Activated naive CD4-positive, alpha-beta T cell (primary cell): ENCODE measurements at places on chromosomes 5 and 9.

GRCh38 chr5:99445805-99446204, 517.0 kb upstream of the CHD1 start:
- no peak for DNase-seq

DNA sequence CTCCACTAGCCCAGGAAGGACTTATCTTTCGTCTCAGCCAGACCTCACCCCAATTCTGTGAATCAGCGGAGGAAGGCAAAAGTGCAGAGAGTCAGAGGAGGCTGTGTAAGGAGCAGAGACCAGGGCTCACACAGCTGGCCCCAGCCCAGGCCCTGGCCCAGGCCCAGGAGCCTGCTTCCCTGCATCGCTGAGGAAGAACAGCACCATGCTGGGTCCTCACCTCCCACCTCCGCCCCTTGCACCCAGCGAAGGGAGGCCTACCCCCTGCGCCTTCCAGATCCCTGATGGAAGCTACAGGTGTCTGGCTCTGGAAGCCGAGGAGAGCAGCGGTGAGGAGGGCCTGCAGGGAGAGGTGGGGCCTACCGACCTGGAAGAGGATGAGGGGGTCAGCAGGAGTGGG, 22.3 kb upstream of the SYNPO start:
- DNase-seq = no peak

GRCh38 chr5:35281613-35282012, 51.3 kb upstream of the PRLR start:
- no peak for DNase-seq

GRCh38 chr5:31770998-31771397, 132.1 kb downstream of the PDZD2 start:
- no peak for DNase-seq

DNA sequence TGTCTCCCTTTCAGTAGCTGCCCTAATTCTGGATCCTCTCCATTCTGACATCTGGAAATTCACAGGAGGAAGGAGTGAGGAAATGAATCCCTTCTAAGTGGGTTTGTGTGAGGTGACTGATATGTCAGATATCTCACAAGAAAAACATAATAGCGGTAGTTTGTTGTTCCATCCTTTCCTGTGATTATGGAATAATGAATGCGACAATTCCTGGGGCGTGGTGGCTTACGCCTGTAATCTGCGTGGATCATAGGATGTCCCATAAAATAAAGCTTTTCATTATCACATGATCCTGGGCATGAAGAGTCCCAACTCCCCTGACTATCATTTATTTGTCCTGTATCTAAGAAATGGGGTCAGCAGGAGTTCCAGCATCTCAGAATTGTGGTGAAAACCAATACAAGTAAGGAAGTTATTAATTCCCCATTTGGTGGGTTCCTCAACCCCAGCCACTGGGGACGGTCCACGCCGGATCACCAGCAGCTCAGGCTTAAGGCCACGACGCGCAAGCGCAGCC, 375 bp upstream of the C5orf24 start:
- no peak for DNase-seq

DNA sequence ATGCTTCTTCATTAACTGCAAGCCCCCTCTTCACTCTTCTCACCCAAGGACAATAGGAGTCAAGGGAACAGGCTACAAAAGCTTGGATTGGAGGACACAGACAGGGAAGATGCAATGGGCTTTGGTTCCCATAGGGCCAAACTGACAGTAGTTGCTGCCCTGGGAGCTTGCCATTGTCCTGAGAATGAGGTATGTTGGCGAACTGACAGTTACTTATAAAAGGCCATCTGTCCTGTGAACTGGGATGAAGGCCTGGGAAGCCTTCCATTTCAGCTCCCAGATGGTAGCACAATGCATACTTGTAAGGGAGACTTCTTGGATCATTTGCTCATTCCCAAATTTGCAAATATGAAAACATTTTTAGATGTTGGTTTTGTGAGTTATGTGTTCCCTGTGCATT, 88.9 kb downstream of the SNCAIP start:
- DNase-seq = no peak

GRCh38 chr5:150285114-150285513, 4.5 kb downstream of the CAMK2A start:
- no peak for DNase-seq

DNA sequence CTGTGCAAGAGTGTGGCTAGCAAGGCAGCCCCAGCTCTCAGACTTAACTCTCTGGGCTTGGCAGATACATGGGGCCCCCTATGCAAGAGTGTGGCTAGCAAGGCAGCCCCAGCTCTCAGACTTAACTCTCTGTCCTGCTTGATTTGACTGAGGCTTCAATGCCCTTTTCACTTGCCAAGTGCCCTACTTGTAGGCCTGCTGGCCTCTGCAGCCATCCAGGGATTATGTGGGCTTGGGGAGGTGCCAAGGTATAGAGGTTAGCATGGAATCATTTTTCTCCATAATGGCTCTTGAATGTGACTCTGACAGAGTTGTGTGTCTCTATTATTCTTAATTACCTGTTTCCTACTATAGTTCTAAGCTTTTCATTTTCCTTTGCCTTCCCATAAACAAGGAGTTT, 115.5 kb upstream of the RUSC2 start:
- DNase-seq = no peak

GRCh38 chr9:74554751-74555419, 57.8 kb downstream of the RORB start:
- no peak for DNase-seq

- no peak for DNase-seq
Observed at GRCh38 chr5:156031181-156031580, 295.8 kb upstream of the SGCD start.

- no peak for DNase-seq
Observed at GRCh38 chr9:108095496-108095895, 605.9 kb upstream of the KLF4 start.

DNA sequence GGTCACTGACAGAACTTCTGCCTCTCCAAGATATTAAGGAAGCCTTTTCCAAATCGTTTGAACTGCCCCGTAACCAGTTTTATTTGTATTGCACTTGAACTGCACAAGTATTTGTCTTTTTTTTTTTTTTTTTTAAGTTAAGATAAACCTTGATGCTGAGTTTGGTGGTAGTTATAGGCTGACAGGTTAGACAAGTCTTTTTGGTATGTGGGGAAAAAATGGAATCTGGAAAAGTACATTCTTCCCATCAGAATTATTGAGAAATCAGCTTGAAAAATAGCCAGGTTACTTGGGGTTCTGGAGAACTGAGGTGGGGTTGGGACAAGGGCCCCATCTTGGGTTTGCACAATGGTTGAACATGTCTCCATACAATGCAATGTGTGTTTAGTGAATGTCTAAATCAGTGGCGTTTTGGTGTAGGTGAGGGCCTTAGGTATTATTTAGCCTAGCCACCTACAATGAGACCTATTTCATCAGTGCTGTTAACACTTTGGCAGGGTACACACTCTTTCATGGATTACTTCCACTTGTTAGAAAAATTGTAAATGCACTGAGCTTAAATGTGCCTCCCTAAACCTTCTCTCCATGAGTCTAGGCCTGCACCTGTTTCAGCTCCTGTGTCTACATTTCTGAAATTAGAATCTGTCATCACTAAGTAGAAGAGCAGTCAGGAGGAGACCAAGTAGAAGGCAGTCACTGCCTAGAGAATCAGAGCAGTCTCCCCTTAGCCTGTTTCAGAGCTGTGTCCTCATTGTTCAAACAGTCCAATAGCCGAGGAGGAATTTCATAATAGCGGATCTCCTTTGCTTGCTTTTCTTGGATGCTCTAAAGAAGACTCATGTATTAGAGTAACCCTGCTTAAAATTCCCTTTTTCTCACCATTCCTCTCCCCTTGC, 140.0 kb upstream of the HMHB1 start:
- DNase-seq = no peak

GRCh38 chr9:6006749-6007057, 8.7 kb downstream of the RANBP6 start:
- no peak for DNase-seq

GRCh38 chr9:80078826-80079225, 507.1 kb downstream of the TLE4 start:
- no peak for DNase-seq

GRCh38 chr5:157343842-157344790, 78.2 kb downstream of the CYFIP2 start:
- DNase-seq = no peak

GRCh38 chr5:120146787-120147186, 317.3 kb upstream of the PRR16 start:
- DNase-seq = no peak

DNA sequence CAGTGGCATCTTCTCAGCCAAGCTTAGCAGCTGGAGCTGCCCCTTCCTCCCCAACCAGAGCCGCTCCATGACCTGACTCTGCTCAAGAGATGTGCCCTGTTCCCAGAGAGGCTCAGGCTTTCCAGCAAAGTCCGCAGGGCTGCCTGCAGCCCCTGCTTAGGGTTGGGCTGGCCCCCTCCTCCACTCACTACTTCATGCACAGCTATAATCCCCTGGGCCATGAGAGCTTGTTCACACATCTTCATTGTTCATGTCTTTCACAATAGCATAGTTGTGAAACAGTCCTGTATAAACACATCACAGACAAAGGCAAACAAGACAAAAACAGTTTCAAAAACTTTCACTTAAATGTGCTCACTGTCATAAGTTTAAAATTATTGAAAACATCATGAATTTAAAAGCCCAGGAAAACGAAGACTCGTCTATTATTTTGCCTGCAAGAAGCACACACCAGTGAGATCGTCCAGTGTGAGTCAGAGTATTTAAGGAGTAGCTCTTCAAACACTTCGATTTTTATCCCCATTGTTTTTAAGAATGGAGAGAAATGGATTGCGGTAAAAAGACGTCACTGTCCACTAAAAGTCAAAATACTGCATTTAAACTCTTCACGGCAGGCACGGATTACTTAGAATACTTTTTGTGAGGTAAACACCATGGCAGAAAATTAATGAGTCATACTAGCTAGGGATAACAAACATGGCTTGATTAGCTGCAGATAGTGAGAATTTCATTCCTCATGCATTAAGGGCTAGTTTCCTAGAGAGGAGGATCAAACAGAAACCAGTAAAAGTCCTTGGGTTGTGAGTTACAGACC, 40.7 kb upstream of the S1PR3 start:
- no peak for DNase-seq

- DNase-seq = no peak
Observed at GRCh38 chr5:83331842-83332241, 139.7 kb upstream of the VCAN start.

GRCh38 chr5:53463909-53464621, 16.4 kb upstream of the FST start:
- no peak for DNase-seq

DNA sequence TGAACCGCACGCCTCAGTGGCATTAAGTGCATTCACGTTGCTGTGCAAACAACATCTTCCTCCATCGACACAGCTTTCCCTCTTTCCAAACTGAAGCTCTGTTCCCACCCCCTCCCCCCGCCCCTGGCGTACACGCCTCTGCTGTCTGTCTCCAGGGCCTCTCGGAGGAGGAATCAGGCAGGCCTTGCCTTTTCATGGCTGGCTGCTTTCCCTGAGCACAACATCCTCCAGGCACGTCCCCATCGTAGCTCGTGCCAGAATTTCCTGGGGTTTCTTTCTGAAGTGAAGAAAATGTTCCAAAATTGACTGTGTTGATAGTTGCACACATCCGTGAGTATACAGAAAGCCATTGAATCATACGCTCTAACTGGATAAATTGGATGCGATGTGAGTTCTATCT, 22.3 kb upstream of the TMEM250 start:
- no peak for DNase-seq

GRCh38 chr9:110559869-110560268, 19.7 kb downstream of the SVEP1 start:
- DNase-seq = no peak

DNA sequence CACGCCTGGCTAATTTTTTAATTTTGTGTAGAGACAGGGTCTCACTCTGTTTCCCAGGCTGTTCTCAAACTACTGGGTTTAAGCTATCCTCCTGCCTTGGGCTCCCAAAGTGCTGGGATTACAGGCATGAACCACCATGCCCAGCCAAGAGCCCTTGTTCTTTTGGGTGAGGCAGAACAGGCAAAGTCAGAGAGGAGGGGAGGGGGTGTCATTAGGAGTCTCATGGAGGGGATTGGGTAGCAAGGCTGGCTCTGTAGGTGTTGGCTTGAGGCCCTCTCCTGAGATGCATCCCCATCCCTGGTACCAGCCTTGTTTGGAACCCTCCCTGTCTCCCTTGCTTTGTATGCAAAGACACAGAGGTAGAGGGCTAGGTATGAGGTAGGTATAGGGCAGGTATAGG, 24.1 kb downstream of the GSN start:
- no peak for DNase-seq

- no peak for DNase-seq
Observed at GRCh38 chr9:106723926-106724325, 139.0 kb upstream of the ZNF462 start.

DNA sequence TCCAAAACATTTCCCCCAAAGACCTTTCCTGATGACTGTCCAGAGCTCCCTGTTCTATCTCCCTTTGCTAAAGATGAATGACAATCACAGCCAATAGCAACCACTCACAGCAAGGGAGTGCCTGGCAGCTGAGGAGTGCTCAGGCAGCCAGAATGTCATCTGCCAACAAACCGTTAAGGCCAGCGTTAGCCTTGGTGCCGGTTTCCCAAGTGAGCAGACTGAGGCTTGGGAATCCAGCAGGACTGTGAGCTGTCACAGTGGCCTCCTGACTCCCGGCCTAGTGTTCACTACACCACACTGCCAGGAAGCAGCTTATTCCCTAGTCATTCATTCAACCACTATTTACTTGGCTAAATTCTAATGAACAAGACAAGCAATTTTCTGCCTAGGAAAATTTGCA, 24.7 kb downstream of the STK10 start:
- no peak for DNase-seq

DNA sequence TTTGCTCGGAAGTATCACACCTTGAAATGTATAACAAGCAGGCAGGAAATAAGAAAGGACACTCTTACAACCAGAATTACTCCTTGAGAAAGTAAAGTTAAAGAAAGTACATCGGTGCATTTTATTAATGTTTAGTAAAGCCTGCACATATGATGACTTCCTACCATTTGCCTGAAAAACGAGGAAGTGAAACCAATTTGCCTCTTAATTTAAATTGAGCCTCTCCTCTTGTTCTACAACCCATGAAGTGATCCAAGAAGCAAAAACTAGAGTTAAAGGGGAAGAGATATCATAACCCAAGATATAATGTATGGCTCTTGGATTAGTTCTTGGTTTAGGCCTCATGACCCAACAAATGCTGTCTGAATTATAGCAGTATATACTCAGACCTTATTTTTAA, 95.6 kb downstream of the GNAQ start:
- DNase-seq = no peak

DNA sequence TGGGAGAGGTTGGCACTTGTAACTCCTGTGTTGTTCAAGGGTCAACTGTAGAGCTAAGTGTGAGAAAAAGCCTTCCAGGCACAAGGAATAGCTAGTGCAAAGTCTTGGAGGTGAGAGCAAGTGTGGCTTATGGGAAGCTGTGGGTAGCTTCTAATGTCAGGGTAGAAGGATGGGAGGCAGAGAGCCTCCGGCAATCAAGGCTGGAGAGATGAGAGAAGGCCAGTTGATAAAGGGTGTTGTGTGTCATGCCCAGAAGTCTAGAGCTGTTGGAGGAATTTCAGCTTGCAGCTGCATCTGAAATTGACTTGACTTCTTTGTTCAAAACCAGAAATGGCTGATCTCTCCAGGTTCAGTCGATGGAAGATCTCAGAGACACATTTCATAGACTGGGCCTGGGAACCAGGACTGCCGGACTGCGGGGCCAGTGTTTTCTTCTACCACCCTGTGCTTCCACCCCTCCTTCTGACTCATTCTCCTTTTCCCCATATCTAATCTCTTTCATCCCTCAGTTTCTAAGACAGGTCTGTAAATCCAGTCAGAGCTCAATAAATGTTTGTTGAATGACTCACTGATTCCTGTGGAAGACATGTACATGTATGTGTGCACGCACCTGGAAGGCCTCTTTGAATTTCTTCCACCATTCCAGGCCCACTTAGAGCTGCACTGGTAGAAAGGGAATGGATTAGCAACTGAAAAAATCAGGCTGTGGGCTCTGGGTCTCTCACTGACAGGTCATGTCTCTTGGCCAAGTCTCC, 67.8 kb upstream of the KLF4 start:
- DNase-seq = no peak
